ENCODE measurements at places on chromosomes 12 and 14. TPM values are rescaled to one million over a fixed set of nuclear protein-coding genes. Genes with fewer than 3 reads are reported as not detected.

The SDR9C7 gene
- 0.43 TPM for total RNA-seq

DNA sequence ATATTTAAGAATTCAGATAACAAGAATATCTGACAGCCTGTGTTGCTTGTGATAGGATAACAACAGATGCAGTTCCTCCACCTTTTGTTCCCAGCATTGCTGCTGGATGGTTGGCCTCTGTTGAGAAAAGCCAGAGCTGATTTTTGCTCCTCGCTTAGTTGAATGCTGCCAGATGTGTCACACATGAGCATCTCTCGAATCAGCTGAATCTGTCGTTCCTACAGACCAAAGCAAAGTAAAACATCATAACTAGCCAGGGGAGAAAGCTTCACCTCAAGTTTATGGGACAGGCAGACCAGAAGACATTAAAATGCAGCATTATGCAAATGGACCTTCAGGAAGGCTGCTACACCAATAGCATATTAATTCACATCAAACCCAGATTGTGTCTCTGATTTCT lies 20.1 kb downstream of the RACGAP1 start:
- no peak for DNase-seq

DNA sequence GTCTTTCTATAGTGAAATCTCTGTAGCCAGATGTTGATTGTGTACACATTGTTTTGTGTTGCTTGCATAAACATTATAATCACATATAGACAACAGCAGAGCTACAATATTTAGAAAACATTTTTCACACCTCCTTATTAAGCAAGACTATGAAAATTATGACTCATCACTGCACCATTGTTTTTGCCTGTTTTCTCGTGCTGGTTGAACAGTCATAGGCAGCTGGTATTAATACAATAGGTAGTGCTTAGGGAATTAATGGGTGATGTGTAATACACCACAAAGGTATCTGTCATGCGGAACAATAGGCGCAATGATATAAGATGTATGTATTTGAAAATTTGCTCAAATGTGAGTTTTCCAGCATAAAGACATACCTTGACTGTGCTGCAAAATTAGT lies 449.3 kb downstream of the FOXG1 start:
- no peak for DNase-seq

GRCh38 chr14:70000601-70001000 lies 121.4 kb downstream of the SMOC1 start:
- DNase-seq: no peak

DNA sequence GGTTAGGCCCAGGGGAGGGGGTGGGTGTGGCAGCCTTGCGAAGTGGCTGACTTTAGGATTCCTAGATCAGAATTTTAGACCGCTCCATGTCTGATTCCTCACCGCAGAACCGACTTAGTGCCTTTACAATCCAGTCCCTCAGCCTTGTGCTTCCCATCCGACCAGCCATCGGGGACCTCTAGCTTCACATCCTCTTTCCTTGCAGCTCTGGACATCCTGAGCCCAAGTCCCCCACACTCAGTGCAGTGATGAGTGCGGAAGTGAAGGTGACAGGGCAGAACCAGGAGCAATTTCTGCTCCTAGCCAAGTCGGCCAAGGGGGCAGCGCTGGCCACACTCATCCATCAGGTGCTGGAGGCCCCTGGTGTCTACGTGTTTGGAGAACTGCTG lies 557 bp downstream of the COPS7A start:
- no peak for DNase-seq

- DNase-seq: no peak
These were observed 236.0 kb downstream of the ADAMTS20 start for GRCh38 chr12:43315961-43316360.

- no peak for DNase-seq
These were observed 13.9 kb upstream of the NUDT4 start for GRCh38 chr12:93363841-93364297.

- no peak for DNase-seq
These were observed 69.7 kb downstream of the TSPAN11 start for GRCh38 chr12:30996255-30996654.

All from testis (tissue), 5 donors.